ENCODE measurements at places on chromosomes 12 and 14. TPM values are rescaled to one million over a fixed set of nuclear protein-coding genes. Genes with fewer than 3 reads are reported as not detected.

- no peak overlapping the region for H3K4me3 ChIP-seq
- H3K36me3 ChIP-seq: no peaks in the 10 kb centered on the region
- H3K27ac ChIP-seq: no peak overlapping the region
- DNase-seq: no peak
- no peaks in the 10 kb centered on the region for H3K4me1 ChIP-seq
- H3K27me3 ChIP-seq: no peaks in the 10 kb centered on the region
Measured at GRCh38 chr12:72219937-72220336, 52.2 kb upstream of the TRHDE start.

DNA sequence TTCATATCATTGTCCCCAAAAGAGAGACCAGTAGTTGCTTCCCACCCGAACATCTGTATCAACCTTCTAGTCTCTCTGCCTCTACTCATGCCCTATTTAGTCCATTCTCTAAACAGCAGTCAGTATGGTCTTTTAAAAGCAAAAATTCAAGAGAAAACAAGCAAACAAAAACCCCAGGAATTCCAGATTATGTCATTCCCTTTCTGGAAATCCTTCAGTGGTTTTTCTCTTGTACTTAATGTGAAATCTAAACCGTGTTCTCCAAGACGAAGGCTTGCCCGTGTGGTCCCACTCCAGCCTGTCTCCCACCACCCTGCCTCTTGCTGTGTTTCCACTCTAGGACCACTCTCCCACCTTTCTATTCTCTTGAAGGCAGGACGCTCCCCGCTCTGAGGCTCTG, 90.8 kb downstream of the TMEM30B start:
- no peaks in the 10 kb centered on the region for H3K36me3 ChIP-seq
- H3K27me3 ChIP-seq: peaks cover 71% of the 10 kb centered on the region
- no peak for DNase-seq
- H3K27ac ChIP-seq: no peak overlapping the region
- peaks cover 11% of the 10 kb centered on the region for H3K4me1 ChIP-seq

Gene KRT1
- total RNA-seq: not detected

DNA sequence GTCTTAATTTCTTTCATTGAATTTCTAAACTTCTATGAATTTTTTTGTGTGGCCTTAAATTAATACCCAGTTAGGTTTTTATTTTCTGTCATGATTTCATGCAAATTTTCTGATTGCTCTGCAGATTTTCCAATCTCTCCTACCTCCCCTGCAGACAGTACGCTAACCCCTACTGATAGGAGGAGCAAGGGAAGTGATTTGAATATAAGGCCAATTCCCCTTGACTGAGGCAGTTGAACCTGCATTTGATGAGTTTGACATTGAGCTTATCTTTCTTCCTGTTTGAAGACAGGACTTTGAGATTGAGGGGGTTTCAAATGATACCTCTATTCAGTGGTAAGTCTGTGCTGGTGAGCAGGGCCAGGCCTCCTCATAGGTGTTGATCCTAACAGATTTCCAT, 74.6 kb downstream of the SNAPC1 start:
- H3K27ac ChIP-seq: no peak overlapping the region
- no peak for DNase-seq
- H3K27me3 ChIP-seq: peaks cover 14% of the 10 kb centered on the region
- no peaks in the 10 kb centered on the region for H3K36me3 ChIP-seq

Gene PALS1
- 5.5 TPM for total RNA-seq

GRCh38 chr12:121026274-121027045, 10.2 kb upstream of the C12orf43 start:
- no peak for DNase-seq
- no peak overlapping the region for H3K4me3 ChIP-seq
- H3K36me3 ChIP-seq: no peaks in the 10 kb centered on the region
- no peaks in the 10 kb centered on the region for H3K27me3 ChIP-seq
- H3K27ac ChIP-seq: no peak overlapping the region

GRCh38 chr12:31007636-31008175, 66.0 kb upstream of the DDX11 start:
- DNase-seq: no peak
- peaks cover 4% of the 10 kb centered on the region for H3K4me1 ChIP-seq
- no peak overlapping the region for H3K4me3 ChIP-seq
- H3K27me3 ChIP-seq: peaks cover 8% of the 10 kb centered on the region

Gene SLCO1A2
- not detected for total RNA-seq

Gene BLTP3B
- 48.9 TPM for total RNA-seq

- H3K36me3 ChIP-seq: peaks cover 2% of the 10 kb centered on the region
- H3K4me1 ChIP-seq: peaks cover 21% of the 10 kb centered on the region
- no peak overlapping the region for H3K4me3 ChIP-seq
- DNase-seq: no peak
- H3K27ac ChIP-seq: peak overlapping the region; percentile 85
Measured at GRCh38 chr12:46354111-46354801, 18.3 kb downstream of the SLC38A2 start.

Gene FAM90A1
- total RNA-seq: 1.3 TPM

Gene SLC25A21
- total RNA-seq: not detected

GRCh38 chr14:53375599-53375998, 222.5 kb upstream of the DDHD1 start:
- H3K4me3 ChIP-seq: no peak overlapping the region
- H3K36me3 ChIP-seq: no peaks in the 10 kb centered on the region
- H3K27me3 ChIP-seq: no peaks in the 10 kb centered on the region
- H3K27ac ChIP-seq: no peak overlapping the region
- peaks cover 4% of the 10 kb centered on the region for H3K4me1 ChIP-seq

DNA sequence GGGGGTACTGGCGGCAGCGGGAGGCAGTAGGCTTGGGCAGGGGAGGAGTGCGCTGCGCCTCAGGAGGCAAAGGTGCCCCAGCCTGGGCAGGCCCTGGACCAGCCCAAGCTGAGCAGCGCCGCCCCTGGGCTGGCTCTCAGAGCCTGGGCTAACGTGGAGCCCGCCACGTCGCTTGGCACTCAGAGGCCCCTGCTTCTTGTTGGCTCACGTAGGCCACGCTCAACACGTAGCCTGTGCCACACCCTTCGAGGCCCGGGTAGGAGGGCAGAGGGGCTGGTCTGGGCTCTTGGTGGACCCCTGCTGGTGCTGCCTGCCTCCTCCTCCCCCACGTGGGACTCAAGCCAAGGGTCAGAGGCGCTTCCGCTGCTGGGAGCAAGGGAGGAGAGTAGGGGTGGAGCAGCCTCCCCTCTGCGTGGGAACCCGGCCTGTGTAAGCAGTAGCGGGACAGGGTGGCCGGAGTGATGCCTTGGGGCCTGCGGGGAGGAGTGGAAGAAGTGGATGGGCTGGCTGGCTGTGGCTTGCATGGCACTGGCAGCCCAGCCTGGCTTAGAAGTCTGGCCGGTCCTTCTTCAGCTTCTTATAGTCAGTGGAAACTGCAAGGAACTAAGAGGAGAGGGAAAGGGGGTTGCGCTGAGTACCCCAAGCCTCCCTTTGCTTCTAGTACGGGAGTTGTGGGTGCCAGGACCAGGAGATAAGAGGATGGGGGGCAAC, 5.7 kb downstream of the SHMT2 start:
- H3K4me3 ChIP-seq: no peak overlapping the region
- peak; percentile 12 for DNase-seq
- peaks cover 19% of the 10 kb centered on the region for H3K27me3 ChIP-seq
- peaks cover 28% of the 10 kb centered on the region for H3K36me3 ChIP-seq
- no peak overlapping the region for H3K27ac ChIP-seq

DNA sequence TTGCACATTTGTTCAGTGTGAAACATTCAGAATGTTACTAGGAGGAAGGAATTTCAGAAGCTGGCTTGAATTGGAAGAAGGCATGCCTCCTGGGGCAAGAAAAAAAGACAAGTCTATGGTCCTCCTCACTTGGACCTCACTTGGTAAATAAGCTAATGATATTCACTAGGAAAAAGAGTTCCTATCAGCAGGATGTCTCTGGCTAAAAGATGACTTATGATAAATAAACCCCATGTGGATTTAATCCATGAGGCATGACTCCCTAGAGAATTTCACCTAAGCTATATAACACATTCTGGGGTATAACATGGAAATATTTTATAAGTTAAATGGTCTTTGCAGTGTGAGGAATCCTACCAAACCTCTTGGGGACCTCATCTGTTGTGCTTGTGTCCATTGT, 199.9 kb downstream of the LRIG3 start:
- no peaks in the 10 kb centered on the region for H3K36me3 ChIP-seq
- no peak overlapping the region for H3K27ac ChIP-seq
- no peaks in the 10 kb centered on the region for H3K27me3 ChIP-seq
- no peak for DNase-seq

Gene BATF
- 185 TPM for total RNA-seq

- DNase-seq: no peak
- no peaks in the 10 kb centered on the region for H3K36me3 ChIP-seq
- H3K4me1 ChIP-seq: no peaks in the 10 kb centered on the region
- no peak overlapping the region for H3K27ac ChIP-seq
Measured at GRCh38 chr14:23437133-23438100, 2.0 kb upstream of the MYH7 start.

- peak overlapping the region; percentile 75 for H3K4me3 ChIP-seq
- peak overlapping the region; percentile 76 for H3K27ac ChIP-seq
- H3K4me1 ChIP-seq: peaks cover 8% of the 10 kb centered on the region
- no peak for DNase-seq
- peaks cover 25% of the 10 kb centered on the region for H3K36me3 ChIP-seq
Measured at GRCh38 chr12:6332459-6332858, 9.4 kb downstream of the TNFRSF1A start.

Gene DDX47
- total RNA-seq: 58.2 TPM

- H3K27ac ChIP-seq: no peak overlapping the region
- no peak for DNase-seq
- peaks cover 7% of the 10 kb centered on the region for H3K27me3 ChIP-seq
- no peaks in the 10 kb centered on the region for H3K4me1 ChIP-seq
Measured at GRCh38 chr14:51357250-51357649, 117.2 kb downstream of the TMX1 start.

DNA sequence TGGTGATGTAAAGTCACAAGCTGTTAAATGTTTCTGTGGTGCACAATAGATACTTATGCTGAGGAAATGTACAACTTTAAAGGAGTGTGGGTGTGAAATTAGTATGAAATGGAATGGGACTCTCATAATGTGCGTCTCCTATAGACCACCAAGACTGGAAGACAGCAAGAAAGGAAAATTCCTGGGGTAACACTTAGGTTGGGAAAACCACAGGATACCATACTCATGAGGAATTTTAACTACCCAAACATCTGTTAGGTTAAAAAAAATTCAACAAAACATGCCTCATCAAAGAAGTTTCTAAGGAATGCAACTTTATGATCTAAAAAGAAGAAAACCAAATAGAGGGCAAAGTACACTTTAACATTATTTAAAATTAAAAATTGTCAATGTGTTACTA, 113.7 kb upstream of the MYF6 start:
- no peak for DNase-seq
- no peak overlapping the region for H3K4me3 ChIP-seq

DNA sequence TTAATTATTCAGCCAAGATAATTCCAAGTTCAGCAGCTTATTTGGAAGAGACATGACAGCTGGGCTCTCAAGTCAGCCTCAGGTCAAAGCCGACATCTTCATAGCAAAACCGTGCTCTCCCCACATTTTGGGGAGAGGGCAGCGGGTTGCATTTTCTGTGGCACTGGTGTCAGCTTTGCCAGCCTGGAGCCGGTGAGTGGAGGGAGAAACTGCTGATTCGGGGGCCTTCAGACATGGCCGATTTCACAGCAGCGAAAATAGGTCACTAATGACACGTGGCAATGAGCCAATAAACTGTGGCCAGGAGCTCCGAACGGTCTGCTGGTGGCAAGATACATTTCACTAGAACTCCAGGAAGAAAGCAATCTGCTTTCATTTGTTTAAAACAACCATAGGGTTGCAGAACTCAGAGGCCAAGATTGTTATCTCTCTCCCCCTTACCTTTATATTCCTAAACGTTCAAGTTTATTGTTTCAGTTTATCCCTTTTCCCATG, 173.2 kb downstream of the CAND1 start:
- peaks cover 3% of the 10 kb centered on the region for H3K36me3 ChIP-seq
- peaks cover 29% of the 10 kb centered on the region for H3K27me3 ChIP-seq
- H3K4me1 ChIP-seq: peaks cover 29% of the 10 kb centered on the region
- no peak for DNase-seq
- no peak overlapping the region for H3K27ac ChIP-seq
- H3K4me3 ChIP-seq: no peak overlapping the region

- H3K36me3 ChIP-seq: no peaks in the 10 kb centered on the region
- no peak within 1 kb of the TSS for H3K27ac ChIP-seq
- peak within 1 kb of the TSS; percentile 93 for H3K4me3 ChIP-seq
- peak; percentile 56 for DNase-seq
- no peaks in the 10 kb centered on the region for H3K27me3 ChIP-seq
- H3K4me1 ChIP-seq: peaks cover 44% of the 10 kb centered on the region
Measured at GRCh38 chr12:124566997-124567672, at the start of gene NCOR2. Gene NCOR2 (minus strand): TSS chr12:124567612. CDS start chr12:124495251, 72,361 bp downstream.

Gene PLEKHG7
- not detected for total RNA-seq

GRCh38 chr12:12357719-12358461, 1.0 kb downstream of the BORCS5 start:
- H3K27ac ChIP-seq: peak overlapping the region; percentile 99
- H3K4me3 ChIP-seq: peak overlapping the region; percentile 96
- no peak for DNase-seq
- H3K36me3 ChIP-seq: peaks cover 11% of the 10 kb centered on the region
- peaks cover 59% of the 10 kb centered on the region for H3K4me1 ChIP-seq

Gene B4GALNT3
- 1.3 TPM for total RNA-seq

GRCh38 chr12:15256761-15257160, 35.5 kb upstream of the RERG start:
- H3K4me3 ChIP-seq: no peak overlapping the region
- peaks cover 30% of the 10 kb centered on the region for H3K27me3 ChIP-seq
- H3K4me1 ChIP-seq: no peaks in the 10 kb centered on the region
- H3K36me3 ChIP-seq: no peaks in the 10 kb centered on the region
